ENCODE measurements at places on chromosomes 4 and X.

GRCh38 chr4:117560329-117560728 is 474.0 kb upstream of the NDST3 start:
- DNase-seq = no peak

- no peak for DNase-seq
Measured at GRCh38 chr4:41209187-41209586, 5.2 kb downstream of the APBB2 start.

DNA sequence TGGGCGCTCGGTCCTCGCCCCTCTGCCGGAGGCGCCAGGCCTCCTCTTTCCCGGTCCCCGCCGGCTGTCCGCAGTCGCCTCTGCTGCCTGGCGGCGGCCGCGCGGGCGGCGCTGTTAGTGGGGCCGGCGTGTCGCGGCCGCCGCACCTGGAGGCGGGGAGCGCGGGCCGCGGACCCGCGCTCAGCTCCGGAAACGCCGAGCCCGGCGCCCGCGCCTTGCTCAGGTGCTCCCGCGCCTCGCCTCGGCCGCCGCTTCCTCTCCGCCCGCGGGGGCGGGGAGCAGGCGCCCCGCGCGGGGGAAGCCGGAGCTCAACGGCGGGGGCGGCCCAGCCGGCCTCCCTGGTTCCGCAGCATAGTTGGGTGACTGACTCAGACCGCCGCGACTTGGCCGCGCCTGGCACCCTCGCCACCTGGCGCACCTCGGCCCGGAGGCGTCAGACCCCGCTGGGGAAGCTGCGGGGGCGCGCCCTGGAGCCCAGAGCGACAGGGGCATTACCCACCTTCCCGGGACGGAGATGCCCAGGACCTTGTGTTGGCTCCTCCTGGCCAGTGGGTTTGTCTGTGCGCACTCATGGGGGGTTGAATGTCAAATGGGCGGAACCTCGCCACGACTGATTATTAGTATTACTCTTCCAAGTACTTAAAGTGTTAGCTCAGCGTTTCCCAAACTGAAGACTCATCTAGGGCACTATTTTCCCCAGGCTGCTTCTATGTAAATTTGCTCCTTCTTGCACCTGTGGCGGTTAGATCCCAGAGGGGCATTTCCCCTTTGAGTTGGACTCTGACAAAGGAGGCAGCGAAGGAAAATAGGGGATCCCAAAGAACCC is at the start of gene ARAP2:
Gene ARAP2, minus strand, starts transcription at position 258 of the 826 bp plus-strand sequence. CDS start 15,028 bp downstream, outside the sequence.
- peak; percentile 68 for DNase-seq

GRCh38 chr4:146051728-146052391 is 113.2 kb upstream of the ZNF827 start:
- DNase-seq = no peak

DNA sequence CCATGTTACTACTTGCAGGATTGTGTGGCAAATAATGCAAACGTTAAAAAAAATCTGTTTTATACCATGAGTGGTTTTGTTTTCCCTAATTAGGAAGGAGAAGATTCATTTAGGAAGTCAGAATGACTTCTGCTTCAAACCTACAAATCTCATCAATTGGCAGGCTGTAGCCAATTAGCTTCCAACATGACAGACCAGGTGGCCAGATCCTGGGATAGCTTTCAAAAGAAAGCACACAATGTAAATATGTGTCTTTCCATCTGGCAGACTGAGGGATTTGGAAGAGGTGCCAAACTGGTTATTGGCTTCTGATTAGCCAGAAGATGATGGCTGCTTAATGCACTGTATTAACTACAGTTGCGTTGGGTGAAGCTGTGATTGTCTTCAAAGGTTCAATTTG is 432.8 kb downstream of the ANKRD50 start:
- DNase-seq = no peak

DNA sequence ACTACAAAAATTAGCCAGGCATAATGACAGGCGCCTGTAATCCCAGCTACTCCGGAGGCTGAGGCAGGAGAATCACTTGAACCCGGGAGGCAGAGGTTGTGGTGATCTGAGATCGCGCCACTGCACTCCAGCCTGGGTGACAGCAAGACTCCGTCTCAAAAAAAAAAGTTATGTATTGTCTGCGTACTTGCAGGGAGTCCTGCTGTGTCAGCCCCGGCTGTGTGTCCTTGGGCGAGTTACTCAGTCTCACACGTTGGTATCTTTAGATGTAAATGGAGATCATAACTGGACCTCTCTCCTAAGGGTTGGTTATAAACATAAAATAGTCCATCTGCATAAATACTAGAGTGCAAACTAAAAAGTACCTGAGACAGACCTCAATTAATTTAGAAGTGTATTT is 22.7 kb upstream of the TBC1D14 start:
- DNase-seq = no peak

DNA sequence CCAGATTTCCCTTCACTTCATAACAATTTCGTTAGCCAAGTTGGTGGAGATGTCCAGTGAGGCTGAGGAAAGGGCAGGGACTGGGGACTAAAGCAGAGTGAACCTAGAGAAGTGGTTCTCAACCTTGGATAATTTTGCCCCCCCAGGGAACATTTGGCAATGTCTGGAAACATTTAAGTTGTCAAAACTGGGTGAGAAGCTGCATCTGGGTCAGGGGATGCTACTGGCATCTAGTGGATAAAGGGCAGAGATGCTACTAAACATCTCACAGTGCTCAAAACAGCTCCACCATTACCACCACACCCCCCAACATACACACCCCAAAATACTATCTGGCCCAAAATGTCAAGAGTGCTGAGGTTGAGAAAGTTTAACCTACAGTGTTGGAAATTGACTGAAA is 32.0 kb upstream of the FGF16 start:
- no peak for DNase-seq

DNA sequence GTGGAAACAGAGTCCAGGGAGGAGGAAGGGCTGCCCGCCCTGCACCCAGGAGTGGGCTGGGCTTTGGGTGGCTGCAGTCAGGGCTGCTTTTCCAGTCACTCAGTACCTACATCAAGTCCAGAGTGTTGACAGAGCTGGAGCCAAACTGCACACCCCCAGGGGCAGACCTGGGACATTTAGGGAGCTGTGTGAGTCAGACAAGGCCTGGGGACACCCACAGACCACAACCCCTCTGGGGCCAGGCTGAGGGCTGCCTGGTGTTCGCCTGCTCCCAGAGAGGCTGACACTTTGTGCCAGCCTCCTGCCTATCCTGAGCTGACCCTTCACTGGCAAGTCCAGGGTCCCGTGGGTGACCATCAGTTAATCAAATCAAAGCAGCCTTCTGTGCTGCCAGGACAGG is 240.0 kb downstream of the BCOR start:
- no peak for DNase-seq

- no peak for DNase-seq
Measured at GRCh38 chr4:104973708-104974107, 173.0 kb upstream of the TET2 start.

GRCh38 chr4:122854447-122855352 is 28.1 kb downstream of the FGF2 start:
- DNase-seq = no peak

DNA sequence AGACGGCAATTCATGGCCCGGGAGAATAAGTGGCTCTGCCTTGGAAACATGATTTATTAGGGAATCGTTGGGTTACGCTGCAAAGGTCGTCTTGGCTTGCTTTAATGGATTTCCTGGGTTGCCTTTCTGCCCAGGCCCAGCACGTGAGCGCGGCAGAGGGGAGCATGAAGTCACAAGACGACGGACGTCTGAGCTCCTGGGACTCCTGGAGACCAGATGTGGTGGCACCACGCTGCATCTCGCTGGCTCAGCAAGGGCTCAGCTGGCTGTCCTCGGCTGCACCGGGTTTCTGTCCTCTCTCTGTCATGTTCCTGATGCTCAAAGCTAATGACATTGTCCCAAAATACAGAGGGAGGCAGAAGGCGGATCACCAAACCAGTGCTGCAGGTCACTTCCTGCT is 61.2 kb downstream of the C4orf50 start:
- DNase-seq = no peak

- DNase-seq = no peak
Measured at GRCh38 chr4:39763714-39764572, 66.0 kb downstream of the UBE2K start.

- no peak for DNase-seq
Measured at GRCh38 chrX:84441143-84441542, 61.1 kb downstream of the HDX start.

DNA sequence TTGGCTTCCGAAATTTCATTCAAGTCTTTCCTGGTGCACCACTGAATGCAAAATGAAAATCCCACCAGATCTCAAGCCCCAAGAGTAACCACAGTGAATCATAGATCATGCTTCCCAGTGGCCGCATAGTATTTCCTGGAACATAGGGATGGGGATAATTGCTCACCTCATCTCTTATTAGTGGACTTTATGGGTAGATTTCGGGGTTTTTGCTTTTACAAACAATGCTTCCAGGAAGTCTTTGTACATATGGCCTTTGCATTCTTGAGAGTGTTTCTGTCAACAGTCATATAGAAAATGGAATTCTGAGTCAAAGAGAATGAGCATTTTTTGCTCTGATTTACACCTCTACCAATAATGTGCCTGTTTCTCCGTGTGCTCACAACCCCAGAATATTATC is 53.4 kb downstream of the PPEF2 start:
- DNase-seq = no peak

DNA sequence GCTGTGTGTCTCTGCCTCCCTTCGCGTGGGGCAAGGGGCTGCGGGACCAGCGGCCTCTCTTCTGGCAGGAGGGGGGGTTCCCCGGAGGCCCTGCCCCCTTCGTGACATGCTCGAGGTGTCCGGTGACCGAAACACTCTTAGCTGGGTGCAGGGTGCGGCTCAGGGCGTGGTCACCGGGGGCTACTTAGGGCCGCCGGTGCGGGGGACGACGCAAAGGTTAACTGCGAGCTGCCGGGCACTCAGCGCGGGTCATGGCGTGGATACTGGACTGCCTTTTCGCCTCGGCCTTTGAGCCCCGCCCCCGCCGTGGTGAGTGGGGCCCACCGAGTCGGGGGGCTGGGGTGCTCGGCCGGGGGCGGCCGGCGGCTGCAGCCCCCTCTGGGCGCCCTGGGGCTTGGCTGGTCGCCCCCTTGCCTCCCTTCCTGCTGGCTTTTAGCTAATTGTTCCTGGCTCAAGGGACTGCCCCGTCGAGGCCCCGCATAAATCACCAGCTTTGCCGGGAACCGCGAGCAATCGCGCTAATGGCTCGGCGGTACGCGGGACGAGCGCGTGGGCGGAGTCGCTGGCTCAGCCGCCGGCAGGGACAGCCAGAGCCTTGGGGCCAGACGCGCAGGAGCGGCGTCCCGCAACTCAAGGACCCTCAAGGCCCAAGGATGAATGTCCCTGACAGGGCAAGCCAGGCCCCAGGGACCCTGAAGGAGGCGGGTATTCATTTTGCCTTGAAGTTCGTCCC is at the start of gene ARHGAP36:
Gene ARHGAP36, plus strand, starts transcription at position 211 of the 733 bp plus-strand sequence. CDS start 23,320 bp downstream, outside the sequence.
- DNase-seq = no peak

DNA sequence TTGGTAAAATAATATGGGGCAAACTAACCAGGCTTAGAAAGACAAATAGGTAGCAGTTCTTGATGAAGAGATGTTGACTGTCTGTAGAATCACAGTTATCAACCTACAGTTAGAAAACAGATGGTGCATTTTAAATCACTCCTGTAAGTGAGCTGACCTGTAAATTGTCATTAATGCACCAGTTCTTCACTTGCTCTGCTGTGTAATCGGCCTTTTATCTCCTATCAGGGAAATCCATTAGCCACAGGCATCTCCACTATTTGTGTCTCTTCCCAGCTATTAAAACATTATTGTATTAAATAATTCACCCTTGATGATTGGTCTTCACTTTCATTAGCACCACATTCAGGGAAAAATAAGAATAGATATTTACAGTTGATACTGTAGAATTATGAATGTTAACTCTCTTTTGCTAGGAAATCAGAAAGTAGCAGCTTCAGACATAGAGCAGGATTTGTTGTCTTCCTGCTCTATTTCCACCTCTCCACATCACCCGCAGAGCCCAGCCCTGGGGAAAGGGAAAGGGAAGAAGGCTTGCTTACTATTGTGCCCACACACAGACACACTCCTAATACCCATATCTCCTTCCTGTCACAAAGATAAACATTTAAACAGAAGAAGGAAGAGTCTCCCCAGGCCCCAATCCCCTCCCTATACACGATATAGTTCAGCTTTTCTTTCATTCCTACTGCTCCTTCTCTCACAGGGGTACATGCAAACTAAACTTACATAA is 97.1 kb downstream of the REELD1 start:
- no peak for DNase-seq

DNA sequence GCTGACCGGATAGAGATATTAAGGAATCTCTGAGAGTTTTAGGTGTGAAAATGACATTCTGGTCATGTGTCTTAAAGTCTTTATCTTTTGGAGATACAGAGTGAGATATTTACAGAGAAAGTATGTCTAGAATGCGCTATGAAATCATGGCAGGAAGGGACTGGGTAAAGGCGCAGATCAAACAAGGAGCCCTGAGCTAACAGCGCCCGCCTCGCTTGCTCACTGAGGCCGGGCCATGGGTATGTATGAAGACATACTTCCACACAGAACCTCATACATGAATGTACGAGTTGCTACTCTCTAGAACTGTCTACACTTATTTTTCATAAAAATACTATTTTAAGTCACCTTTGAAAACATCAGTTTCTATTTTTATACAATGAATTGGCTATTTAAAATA is 20.0 kb downstream of the FAM53A start:
- no peak for DNase-seq

DNA sequence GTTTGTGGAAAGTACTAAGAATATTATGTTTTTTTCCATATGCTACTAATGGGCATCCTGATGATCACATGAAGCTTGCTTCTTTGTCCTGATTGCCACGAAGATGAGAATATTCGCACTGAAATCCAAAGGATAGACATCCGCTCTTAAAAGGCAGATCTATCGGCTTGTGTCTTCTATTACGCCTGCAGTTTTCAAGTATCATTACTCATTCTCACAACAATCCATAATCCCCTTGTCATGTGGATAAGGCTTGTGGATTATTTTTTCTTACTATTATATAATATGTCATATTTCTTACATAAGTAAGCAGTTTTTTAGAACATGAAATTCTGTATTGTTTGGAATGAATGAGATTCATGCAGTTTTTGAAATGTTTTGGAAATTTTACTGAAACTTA is 62.8 kb downstream of the KCNIP4 start:
- DNase-seq = no peak

GRCh38 chr4:108205859-108206258 is 37.1 kb upstream of the LEF1 start:
- no peak for DNase-seq
